ENCODE measurements at places on chromosomes 6 and 20.

DNA sequence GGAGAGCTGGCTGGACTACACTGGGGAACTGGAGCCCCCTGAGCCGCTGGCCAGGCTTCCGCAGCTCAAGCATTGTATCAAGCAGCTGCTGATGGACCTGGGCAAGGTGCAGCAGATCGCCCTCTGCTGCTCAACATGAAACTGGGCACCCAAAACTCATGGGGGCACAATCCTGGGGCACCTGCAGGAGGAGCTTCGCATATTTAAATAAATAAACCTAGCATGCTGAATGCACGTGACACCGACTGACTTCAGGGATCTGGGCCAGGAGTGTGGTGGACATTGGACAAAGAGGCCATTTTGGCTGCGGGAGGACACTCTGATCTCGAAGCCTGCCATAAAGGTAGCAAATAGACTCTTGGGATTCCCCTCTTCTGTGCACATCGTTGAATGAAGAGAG is 6.8 kb downstream of the SCAND1 start:
- peak; percentile 27 for DNase-seq

DNA sequence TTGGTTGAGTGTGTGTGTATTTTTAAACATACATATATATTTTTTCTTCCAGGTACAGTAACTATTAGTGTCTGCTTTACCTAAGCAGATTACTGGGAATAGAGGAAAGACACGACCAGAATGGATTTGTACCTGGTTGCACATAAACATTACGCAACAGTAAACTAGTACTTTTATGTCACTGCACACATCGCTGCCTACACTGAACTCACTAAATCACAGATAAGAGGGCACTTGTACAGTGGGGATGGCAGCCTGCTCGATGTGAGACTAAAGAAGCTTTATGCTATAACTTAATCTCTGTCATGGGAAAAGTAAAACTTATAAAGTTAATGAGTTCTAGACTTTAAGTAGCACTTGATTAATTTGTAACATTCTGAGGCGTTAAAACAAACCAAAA is 89.5 kb upstream of the SIM1 start:
- DNase-seq, result no peak

- peak; percentile 7 for DNase-seq
Measured at GRCh38 chr6:12751694-12752325, 35.2 kb downstream of the PHACTR1 start.

DNA sequence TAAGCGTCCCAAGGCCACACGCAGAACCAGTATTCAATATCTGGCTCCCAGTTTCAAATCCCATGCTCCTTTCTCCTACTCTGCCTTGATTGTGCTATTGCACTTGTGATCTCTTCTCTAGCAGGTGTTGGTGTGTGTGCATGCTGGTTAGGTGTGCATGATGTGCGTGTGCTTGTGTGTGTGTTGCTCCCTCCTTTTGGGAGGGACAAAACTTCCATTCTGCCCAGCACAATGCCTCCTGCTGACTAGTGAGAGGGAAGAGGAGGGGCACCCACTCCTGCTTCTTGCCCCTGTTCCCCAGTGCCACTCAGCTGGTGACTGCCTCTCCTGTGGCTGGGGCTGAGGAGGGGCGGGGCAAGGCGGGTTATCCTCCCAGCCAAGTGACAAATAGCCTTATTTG is 19.7 kb downstream of the CD40 start:
- no peak for DNase-seq
